ENCODE measurements at places on chromosomes 11 and 22.

- DNase-seq: no peak
These were observed 3.8 kb downstream of the CYB561A3 start for GRCh38 chr11:61357894-61358239.

GRCh38 chr22:20615021-20615420 lies 107.6 kb downstream of the MED15 start:
- DNase-seq: no peak

GRCh38 chr11:115652094-115652493 lies 147.9 kb upstream of the CADM1 start:
- DNase-seq: no peak

GRCh38 chr11:80635178-80635577 lies 1194.3 kb upstream of the TENM4 start:
- DNase-seq: no peak

GRCh38 chr11:64878223-64878493 lies 263 bp downstream of the EHD1 start:
- DNase-seq: no peak

Measured in ovary (tissue), 10 donors.